ENCODE measurements at places on chromosomes 6 and 20.

DNA sequence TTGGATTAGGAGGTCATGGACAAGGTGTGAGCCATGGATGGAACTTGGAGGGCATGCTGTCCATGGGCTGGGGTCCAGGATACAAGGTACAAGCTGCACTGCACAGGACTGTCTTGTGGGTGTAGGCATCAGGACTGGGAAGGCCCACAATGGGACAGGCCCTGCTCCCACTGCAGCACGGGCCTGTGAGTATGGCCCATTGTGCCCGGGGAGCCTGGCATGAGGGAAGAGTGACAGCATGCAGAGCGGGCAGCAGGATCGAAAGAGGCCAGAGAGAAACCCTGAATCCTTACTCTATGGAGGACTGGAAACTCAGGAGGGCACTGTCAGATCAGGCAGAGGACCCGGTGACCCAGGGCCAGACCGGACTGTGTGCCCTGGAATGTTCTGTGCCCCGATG is 211.3 kb downstream of the PREX1 start:
- DNase-seq: no peak

- no peak for DNase-seq
These were observed 141.5 kb downstream of the OR2B2 start for GRCh38 chr6:27770724-27771123.

- DNase-seq: no peak
These were observed 50.2 kb upstream of the SIRPG start for GRCh38 chr20:1707588-1708449.

GRCh38 chr6:148945301-148946021 is 198.6 kb downstream of the UST start:
- DNase-seq: no peak

DNA sequence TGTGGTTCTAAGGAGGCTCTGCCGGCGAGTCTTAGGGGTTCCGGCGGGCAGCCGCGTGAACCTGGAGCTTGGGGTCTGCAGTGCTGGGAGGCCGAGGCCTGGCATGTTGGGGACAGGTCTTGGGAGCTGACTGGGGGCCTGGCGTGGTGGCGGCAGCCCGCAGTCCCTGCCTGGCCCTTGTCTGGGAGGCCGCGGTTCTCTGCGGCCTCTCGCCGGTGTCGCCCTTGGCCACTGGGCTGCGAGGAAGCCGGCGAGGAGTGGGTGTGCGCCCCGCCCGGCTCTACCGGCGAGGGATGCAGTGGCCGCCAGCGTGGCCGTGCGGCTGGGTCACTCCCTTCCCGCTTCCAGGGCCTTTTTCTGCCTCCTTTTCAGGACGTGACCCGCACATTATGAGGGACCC is 36.3 kb downstream of the IGF2R start:
- no peak for DNase-seq

DNA sequence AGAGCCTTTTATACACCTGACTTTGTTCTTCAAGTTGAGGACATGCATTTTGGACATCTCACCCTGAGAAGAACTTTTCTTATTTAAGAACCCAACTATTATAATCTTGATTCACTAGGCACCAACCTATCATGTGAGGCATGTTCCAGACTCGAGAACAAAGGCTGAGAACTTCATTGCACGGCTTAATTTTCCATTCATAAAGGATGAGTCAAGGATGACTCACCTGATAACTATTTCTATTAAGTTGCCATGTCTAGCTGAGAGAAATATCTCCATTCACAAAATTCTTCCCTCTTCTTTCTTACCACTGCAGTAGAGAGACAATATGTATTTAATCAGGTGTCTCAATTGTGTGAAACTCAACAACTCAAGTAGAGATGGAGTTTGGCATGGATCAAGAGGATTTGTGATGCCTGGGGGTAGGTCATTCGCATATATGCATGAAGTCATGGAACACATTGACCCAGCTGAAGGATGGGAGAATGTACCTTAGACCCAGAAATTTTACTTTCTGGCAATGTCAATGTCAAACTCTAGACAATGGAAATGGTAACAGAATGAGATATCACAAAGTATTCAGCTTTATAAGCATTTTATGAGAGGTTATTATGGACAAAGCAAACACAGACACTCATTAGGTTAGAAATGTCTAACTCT is 208.7 kb upstream of the PRND start:
- no peak for DNase-seq

DNA sequence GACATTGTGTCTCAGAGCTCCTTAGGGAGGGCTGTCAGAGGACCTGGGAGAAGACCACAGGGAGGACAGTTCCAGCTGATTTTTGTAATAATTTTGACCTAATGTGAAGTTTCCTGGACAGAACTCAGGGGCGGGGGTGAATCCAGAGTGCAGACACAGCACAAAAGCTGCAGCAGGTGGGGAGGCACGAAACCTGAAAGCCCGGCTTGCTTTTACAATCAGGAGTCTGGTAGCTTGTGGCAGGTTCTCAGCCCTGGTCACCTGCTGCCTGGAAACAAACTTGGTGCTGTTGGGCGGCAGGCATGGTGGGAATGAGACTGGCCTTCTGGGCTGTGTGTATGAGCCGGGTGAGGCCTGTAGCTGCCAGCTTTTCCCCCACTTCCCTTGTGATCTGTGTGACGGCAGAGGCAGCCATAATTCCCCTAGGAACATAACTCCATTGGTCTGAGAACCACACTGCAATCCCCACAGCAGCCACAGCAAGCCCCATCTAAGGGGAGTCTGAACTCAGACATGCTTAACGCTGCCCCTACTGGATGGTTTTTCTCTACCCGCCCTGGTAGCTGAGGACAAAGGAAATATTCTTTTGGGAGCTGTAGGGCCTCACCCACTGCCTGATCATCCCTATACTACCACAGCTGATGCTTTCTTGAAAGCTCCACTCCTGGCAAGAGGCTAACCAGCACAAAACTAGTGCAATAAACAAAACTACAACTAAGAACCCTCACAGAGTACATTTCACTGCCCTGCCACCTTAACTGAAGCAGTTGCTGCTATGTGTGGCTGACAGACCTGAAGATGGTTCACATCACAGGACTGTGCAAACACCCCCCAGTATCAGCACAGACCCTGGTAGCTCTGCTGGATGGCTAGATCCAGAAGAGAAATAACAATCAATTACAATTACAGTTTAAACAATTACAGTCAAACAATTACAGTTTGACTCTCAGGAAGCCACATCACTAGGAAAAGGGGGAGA is 1055.1 kb upstream of the GJE1 start:
- peak; percentile 2 for DNase-seq

DNA sequence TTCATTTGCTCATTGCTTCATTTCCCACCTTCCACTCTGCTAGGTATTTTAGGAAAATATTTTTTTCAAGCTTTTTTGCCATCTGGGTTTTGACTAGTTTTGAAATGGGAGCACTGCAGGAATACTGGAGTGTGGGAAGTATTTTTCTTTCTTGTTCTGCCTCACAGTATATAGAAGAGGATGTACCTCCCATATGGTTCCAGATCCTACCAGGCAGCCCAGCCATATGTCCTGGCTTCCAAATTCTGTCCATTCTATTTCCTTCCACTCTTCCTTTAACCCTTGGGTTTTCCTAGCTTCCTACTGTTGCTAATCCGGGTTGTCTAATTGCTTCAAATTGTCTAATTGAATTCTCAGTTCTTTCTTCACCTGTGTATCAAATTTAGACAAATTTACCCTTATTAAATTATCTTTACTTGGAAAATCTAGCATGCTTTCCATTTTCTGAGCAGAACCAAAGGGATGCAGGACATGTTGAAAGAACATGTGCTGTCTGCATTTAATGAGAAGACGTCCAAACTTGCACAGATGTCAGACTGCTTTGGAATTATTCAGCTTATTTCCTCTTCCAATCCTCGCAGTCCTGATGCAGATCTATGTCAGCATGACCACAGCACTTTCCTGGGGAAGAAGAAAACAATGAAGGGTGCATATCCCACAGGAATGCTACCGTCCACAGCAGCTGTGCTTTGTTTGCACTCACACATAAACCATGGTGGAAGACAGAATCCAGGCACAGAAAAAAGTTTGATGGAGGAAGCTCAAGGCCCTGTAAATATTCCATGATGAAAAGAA is 1273.9 kb upstream of the MAP3K7 start:
- DNase-seq: no peak

DNA sequence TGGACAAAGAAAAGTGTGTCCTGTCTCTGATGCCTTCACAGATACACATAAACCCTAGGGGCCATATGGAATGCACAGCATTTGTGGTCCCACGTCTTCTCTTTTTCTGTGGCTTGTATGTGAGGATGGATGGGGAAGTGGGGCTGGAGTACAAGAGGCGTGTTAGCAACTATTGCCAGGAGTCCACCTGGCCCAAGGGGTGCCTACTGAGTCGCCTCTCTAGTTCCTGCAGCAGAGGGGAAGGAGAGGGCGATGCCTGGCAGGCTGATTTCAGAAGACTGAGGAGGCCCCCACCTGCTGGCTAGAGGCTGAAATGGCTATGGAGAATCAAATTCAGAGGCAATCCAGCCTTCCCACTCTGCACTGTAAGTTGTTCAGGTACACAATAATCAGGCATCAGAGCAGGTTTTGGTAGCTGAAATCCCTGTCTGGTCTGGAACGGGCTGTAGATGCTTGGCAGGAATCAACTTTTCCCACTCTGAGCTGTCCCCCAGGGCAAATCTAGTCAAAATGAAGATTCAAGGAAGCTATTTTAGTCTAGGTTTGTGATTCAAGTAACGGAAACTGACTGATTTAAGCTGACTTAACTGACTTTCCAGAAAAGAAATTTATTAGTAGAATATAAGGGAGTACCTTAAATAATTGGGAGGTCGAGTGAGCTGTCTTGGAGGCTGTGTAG is 14.9 kb upstream of the PPARD start:
- DNase-seq: peak; percentile 80

DNA sequence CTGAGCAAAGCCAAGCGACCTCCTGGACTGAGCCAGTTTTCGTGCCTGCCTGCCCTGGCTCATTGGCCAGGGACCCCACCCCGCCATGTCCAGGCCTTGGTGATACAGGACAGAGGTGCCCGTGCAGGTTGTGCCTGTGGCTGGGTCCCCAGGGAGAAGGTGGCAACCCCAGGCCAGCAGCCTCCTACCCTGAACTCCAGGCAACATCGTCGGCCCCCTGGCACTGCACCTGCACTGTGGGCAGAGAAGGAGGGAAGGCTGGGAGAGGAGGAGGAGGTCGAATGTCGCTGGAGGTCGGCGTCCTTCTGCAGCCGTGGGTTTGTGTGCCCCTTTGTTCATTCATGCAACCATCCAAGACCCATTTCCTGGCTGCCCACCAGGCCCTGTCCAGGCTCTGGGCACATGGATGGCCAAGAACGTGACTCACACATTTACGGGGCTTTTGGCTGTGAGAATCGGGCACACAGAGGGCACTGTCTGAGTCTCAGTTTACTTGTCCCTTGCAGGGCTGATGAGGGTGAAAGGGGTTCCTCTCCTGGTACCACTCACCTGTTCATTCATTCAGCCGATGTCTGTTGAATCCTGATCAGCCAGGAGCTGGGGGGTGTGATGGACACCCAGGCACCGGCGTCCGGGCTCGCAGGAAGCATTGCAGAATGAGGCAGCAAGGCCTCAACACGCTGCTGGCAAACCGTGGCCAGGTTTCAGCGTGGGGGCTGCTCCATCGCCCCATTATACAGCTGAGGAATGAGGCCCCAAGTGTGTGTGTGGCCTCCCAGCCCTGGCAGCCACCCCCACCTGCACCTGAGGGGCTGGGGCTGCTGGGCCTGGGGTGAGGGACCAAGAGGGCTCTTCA is 2.3 kb upstream of the RBBP8NL start:
- DNase-seq: no peak

DNA sequence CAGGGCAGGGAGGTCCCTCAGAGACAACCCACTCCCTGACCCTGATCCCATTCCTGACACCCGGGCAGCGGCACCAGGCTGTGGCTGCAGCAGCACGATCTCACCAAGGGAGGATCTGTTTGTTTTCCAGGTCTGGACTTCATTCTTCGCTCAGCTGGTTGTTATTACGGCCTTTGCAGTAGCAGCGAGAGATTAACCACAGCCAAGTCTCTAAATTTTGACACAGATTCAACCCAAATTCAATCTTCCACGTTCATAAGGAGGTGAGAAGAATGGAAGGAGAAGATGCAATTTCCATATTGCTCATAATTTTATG is 91.1 kb upstream of the THBS2 start:
- no peak for DNase-seq

DNA sequence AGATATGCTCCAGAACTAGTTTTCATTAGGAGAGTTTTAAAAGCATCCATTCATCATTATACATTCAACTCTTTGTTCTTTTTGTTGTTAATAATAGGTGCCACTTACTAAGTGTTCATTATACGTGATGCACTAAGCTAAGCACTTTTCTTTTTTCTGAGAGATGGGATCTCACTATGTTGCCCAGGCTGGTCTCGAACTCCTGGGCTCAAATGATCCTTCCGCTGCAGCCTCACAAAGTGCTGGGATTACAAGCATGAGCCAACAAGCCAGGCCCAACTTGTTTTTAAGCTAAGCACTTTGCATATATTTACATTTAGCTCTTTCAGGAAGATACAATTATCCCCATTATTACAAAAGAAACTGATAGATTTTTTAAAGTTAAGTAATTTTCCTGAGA is 5.7 kb upstream of the GFOD1 start:
- DNase-seq: no peak

DNA sequence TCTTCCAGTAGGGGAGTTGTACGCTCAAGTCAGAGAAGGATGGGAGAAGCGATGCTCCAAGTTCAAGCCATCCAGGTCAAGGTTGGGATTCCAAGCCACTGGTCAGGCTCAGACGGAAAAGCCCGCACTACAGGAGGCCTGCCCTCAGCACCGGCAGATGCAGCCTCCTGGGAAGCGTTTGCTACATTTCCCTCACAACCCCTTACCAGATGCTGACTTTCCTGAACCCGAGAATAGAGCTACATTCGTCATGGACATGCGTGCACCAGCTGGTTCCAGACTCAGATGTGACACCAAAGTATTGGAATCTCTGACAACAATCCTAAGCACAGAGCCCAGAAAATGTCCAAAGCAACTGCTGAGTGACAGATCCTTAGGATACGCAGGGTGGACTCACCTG is 174.8 kb downstream of the SASH1 start:
- DNase-seq: no peak

GRCh38 chr6:125312478-125312877 is 10.7 kb upstream of the HDDC2 start:
- no peak for DNase-seq

DNA sequence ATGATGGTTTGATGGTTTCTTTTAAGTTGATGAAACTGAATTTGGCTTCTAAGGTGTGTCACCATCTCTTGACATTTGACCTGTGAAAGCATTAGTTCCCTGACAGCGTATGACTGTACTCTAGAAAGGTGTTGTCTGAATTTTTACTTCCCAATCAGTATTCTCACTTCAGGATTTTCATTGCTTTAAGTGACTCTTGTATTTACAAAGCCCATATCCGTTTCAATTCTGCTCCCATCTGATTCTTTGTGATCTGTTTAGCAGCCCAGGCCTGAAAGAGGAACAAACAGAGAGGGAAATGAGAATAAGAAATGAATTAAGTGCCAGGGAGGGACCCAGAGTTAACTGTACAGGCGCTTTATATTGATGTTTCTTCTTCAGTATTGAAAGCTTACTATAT is 73.7 kb downstream of the FARS2 start:
- DNase-seq: peak; percentile 23

Data from B cell (primary cell).